ENCODE measurements at places on chromosomes 5 and 9. TPM values are rescaled to one million over a fixed set of nuclear protein-coding genes. Genes with fewer than 3 reads are reported as not detected.

The IFNA6 gene
- not detected for total RNA-seq

- no peak for DNase-seq
Observed at GRCh38 chr9:109286981-109287380, 33.9 kb downstream of the EPB41L4B start.

The BARHL1 gene
- total RNA-seq, result not detected

The CDH18 gene
- total RNA-seq, result 3.2 TPM

GRCh38 chr9:93945400-93946337 lies 9.5 kb downstream of the BARX1 start:
- no peak for DNase-seq

- DNase-seq, result peak; percentile 63
Observed at GRCh38 chr9:110015759-110016158, 192.2 kb downstream of the C9orf152 start.

The PDCD1LG2 gene
- 1.9 TPM for total RNA-seq

DNA sequence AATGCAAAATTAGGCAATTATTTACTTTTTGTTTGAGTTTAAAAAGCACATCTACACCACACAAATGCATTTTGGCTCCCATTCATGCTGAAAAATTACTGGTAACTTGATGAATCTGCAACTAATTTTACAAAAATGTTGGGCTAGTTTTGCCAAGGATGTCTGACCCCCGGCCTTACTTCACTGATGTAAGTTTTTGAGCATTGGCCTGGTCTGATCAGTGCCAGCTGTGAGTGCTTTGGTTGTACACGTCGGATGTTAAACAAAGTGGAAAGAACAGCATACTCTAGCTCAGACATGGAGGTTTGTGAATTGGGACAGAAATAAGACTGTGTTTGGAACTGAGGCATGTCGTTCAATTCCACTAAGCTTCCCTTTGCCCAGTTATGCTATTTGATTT lies 1044.2 kb downstream of the TLE4 start:
- no peak for DNase-seq

GRCh38 chr9:21513431-21513830 lies 31.3 kb upstream of the IFNE start:
- DNase-seq, result no peak

- DNase-seq, result no peak
Observed at GRCh38 chr5:142287973-142288313, 36.9 kb downstream of the SPRY4 start.

GRCh38 chr9:1170918-1171317 lies 120.8 kb downstream of the DMRT2 start:
- no peak for DNase-seq

DNA sequence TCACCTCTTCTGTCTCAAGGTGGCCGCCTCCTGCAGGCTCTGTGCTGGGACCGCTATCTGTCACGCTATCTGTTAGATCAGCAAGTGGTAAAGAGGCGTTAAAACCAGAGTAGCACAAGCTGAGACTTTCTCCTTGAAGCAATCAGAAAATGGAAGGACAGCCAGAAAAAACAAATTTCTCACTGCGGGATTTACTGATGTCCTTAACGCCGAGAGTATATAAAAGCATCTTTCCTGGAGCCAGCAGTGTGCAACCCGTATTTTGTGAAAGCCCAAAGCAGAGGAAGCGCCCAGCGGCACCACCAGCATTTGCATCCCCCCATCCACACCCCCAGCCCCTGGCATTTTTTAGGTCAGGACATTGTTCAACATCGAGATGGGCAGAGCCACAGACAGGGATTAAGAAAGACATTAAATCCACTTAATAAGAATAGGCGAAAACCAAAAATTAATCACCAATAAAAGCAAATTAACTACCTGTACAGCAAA lies 48.6 kb downstream of the DUSP1 start:
- no peak for DNase-seq

DNA sequence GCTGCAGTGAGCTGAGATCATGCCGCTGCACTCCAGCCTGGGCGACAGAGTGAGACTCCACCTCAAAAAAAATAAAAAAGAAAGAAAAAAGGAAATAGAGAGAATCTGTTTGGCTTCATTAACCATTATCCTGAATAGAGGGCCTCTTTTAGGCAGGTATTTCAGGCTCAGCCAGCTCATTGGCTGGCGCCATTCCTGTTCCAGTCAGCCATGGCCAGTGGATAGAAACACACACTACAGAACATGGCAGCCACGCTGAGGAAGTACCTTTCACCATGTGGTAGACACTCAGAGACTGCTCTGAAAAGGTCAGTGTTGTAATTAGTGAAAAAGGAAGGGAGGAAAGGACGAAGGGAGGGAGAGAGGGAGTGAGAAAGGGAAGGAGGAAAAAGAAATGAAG lies 340.0 kb upstream of the ACTBL2 start:
- DNase-seq, result no peak

- no peak for DNase-seq
Observed at GRCh38 chr5:173001229-173001841, 17.8 kb downstream of the ATP6V0E1 start.

- no peak for DNase-seq
Observed at GRCh38 chr9:20212806-20213205, 409.5 kb downstream of the MLLT3 start.

The DIRAS2 gene
- total RNA-seq, result 0.23 TPM

DNA sequence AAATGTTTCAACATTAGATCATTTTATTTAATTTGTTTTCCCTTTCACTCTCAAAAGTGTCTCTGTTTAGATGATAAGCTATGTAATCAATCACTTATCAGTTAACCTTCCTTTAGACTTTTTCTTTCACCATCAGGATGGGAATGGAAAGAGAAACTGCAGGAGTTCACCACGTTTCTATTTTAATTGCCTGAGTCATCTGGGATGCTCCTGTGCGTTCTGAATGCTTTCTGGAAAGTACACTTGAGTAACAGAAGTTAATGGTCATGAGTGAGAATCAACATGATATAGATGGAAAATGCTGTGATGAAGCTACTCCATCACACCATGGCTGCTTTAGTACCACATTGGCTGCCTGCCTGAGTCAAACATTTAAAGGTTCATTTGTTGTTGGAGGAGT lies 783.3 kb upstream of the CDH9 start:
- no peak for DNase-seq

- no peak for DNase-seq
Observed at GRCh38 chr9:121541256-121541655, 41.6 kb upstream of the GGTA1 start.

The KIF2A gene
- total RNA-seq, result 41.3 TPM

DNA sequence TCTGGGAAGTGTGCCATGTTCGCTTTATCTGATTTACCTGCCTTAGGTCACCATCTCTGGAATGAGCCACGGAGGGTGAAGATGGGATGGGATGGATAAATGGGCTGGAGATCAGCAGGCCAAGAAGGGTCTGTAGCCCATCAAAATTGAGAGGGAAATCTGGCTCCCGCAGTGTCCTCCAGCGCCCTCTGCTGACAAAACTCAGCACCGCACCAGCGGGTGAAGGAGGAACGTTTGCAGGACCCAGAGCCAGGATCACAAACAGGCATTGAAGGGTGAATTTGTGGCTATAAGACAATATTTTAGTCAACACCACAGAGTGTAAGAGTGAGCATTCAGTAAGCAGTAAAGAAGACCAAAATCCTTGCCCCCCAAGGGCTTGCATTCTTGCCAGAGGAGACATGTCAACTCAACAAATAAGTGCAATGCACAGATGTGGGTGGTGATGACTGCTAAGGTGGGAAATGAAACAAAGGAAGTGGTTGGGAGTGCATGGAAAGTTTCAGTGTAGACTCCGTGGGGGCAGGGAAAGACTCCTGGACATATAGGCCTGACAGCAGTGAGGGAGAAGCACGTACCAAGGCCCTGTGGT lies 124.4 kb downstream of the TENT4A start:
- no peak for DNase-seq

- no peak for DNase-seq
Observed at GRCh38 chr5:158594595-158595242, 505.0 kb downstream of the EBF1 start.

The MEIKIN gene
- total RNA-seq, result not detected

DNA sequence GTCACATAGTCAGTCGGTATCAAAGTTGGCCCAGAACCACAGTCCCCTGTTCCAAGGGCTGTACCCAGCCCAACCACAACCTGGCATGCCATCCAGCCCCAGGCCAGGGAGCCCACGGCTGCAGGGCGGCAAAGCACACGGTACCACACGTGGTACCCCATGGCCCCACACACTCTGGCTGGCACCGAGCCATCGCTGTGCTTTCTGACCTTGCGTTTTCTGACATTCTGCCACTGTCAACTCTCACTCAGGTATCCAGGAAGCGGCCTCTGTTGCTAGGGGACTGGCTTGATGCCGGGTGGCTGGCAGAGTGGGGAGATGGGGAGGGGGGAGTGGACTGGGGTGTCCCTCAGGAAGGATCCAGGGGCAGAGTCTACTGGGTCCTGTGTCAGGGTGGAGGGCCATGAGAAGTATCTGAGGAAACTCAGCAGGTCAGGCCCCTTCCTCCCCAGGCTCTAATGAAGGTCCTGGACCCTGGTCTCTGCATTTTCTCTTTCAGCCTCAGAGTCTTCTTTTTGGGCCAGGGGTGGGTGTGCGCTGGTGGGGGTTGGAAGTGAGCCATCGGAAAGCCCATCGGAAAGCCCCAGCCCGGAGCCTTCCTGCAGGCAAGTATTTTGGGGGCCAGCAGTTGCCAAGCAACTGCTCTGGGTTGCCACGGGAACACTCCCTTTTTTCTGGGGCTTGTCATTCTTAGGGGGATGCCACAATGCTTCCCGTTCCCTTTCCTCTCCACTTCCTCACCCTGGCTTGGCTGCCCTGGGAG lies 21.0 kb upstream of the RALGDS start:
- DNase-seq, result no peak

The NIM1K gene
- not detected for total RNA-seq
